DMS79 (cell line): ENCODE measurements at places on chromosomes 1 and 21.

- no peak for DNase-seq
These were observed 49.1 kb upstream of the RIPK4 start for GRCh38 chr21:41815652-41816582.

DNA sequence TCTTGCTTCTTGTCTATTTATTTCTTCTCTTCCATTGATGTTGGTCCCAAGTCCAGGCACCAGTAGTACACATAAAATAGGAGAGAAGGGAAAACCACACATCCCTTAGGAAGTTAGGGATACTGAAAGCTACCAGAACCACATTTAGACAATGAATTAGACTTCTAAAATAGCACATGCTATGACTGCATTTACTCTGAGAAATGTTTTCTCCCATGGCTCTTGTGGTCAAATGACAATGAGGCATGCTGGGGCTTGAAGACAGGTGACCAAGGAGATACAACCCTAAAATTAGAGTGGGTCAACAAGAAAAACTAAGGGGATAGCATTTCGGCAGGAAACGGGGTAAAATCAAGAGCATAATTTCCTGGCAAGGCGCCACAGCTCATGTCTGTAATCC is 17.1 kb downstream of the MTOR start:
- DNase-seq: no peak

- DNase-seq: no peak
These were observed 904 bp upstream of the FHL3 start for GRCh38 chr1:38006008-38006828.

DNA sequence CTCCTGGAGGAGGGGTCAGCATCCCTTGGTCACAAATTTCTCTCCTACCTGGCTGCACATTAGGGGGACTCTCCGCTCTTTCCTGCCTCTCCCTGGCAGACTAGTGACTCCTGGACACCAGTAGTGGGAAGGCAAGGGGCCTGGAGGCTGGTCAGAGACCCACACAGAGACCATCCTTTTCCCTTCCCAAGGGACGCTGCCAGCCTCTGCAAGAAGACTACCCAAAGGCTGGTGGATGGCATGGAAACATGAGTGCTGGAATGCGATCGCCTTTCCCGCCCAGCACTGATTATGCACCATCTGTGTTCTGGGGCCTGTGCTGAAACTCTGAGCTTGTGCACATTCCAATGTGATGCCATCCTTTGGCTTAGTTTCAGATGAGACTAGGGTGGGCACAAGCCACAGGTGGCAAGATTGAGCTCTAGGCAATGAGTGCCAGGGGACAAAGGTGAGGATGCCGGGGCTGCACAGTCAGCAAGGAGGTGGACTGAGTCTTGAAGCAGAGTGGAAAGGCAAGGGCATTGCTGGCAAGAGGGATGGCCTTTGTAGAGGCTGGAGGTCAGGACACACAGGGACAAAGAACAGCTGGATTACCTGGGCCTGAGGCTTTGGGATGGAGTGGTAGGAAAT is 12.6 kb upstream of the EPS8L3 start:
- DNase-seq: no peak

GRCh38 chr1:47675721-47676120 is 237.9 kb downstream of the FOXD2 start:
- no peak for DNase-seq

DNA sequence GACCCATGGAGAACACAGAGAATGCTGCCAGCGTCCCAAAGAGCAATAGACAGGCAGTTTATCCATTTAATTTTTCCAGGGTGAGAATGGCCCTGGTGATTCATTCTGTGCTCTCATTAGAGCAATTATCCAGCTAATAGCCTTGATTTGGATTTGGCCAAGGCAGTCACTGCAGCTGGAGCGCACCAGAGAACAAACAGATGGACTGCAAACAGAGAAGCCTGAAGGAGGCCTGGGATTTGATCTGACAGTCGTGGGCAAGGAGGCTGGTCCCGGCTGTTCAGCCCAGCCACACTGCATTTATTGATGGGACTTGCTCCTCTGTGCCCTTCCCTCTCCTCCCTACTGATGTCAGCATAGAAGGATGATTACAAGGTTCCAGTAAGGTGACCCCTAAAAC is 353.9 kb upstream of the C1orf174 start:
- no peak for DNase-seq

DNA sequence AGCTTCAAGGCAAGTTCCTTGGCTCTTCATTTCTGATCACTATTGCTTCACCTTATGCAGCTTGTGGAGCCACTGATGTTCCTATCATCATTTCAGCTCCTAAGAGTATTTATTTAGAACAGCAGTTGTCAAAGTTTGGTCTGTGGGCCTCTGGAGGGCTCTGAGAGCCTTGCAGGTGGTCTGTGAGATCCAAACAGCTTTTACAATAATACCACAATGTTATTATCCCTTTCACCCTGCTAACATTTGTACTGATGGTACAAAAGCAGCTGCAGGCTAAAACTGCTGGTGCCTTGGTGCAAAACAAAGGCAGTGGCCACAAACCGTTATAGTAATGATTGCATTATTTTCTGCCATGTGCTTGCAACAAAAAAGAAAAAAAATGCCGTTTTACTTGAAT is 33.8 kb downstream of the PATJ start:
- DNase-seq: no peak

GRCh38 chr1:171786534-171786933 is 5.1 kb downstream of the METTL13 start:
- no peak for DNase-seq

GRCh38 chr1:59498640-59499039 is 201.7 kb downstream of the FGGY start:
- no peak for DNase-seq

GRCh38 chr1:208527156-208527555 is 283.0 kb upstream of the PLXNA2 start:
- DNase-seq: no peak

GRCh38 chr1:201631037-201631436 is 92.1 kb downstream of the NAV1 start:
- no peak for DNase-seq

- DNase-seq: peak; percentile 82
These were observed 43.1 kb downstream of the PBX1 start for GRCh38 chr1:164602101-164602422.

- no peak for DNase-seq
These were observed 39.0 kb downstream of the TENT5C start for GRCh38 chr1:117644696-117645311.

DNA sequence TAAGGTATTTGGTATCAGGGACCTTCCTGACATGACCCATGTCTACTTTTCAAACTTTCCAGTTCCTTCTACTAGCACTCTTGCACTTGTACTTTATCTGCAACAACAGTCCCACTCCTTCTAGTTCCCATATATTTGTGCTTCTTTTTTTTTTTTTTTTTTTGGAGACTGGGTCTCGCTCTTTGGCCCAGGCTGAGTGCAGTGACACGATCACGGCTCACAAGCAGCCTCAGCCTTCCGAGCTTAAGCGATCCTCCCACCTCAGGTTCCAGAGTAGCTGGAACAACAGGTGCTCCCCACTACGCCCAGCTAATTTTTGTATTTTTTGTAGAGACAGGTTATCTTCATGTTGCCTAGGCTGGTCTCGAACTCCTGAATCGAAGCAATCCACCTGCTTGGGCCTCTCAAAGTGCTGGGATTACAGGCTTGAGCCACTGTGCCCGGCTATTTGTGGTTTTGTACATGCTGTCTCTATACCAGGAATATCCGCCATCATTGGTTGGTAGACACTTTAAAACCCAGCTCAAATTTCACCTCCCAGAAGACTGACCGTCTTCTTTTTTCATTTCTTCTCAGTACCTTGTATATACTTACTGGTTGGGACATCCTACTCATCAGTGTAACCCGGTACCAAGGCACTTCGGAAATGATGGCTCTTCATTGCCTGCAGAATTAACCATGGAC is 1.1 kb downstream of the ZMYM1 start:
- DNase-seq: no peak

- no peak for DNase-seq
These were observed 13.7 kb downstream of the MTHFR start for GRCh38 chr1:11792106-11792505.

DNA sequence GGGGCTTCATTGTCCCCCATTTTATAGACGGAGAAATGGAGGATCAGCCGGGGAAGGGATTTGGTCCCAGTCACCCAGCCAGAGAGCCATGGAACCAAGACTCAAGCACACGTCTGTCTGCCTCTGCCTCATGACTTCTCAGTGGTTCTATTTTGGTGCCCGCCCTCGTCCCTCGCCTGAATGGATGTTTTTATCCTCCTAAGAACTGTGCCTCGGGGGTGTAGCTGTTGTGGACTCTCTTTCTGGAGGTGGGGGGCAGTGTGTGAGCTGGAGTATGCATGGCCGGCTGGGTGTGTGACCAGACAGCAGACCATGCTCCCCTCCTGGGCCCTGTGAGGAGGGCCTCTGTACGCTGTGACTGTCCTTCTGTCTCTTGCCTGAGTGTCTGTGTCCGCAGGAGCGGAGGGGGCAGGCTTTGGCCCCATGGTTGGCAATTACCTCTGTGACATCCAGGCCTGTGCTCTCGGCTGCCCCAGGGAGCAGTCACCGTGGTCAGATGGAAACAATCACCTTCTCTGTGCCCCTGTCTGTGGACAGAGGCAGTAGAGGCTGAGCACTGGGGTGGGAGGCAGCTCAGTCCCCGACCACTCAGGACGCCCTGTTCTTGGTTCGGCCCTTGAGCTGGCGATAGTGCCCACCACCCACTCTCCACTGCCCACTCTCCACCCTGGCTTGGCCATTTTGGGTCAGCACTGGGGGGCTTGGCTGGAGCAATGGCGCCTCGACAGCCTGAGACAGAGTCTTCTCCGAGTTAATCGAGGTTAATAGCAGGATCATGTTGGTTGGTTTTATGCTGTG is 20.4 kb downstream of the WNT4 start:
- no peak for DNase-seq

DNA sequence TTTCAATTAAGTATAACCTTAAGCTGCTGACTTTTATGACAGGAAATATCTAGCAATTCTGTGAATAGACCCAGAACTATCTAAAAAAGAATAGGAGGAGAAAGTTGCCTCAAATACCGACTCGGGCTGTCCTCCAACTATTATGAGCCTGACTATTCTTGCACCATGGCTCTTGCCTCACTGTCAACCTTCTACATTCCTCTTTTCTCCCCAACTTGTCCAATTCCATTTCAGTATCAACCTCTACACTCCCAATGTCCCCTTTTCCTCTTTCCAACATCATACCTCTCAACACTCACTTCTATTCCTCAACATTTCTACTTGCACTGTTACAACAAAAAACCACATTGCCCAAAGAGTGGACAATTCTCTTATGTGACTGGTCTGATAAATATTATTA is 2.3 kb downstream of the ZZZ3 start:
- DNase-seq: no peak

DNA sequence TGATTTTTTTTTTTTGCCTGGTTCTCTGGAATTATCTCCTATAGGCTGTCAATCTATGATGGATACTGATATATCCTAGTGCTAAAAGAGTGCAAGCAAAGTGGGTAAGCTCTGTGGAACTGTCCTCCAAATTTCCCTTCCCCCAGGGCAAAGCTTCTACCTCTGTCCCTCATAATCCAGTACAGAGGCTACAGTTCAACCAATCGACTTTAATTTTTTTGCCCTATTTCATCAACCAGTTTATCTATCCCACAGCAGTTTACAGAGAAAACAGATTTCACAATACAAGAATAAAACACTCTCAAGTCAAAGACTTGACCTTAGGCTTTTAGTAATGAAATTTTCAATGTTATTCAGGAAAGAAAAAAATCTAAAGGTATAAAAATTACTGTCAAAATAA is 13.9 kb downstream of the PUM1 start:
- no peak for DNase-seq

DNA sequence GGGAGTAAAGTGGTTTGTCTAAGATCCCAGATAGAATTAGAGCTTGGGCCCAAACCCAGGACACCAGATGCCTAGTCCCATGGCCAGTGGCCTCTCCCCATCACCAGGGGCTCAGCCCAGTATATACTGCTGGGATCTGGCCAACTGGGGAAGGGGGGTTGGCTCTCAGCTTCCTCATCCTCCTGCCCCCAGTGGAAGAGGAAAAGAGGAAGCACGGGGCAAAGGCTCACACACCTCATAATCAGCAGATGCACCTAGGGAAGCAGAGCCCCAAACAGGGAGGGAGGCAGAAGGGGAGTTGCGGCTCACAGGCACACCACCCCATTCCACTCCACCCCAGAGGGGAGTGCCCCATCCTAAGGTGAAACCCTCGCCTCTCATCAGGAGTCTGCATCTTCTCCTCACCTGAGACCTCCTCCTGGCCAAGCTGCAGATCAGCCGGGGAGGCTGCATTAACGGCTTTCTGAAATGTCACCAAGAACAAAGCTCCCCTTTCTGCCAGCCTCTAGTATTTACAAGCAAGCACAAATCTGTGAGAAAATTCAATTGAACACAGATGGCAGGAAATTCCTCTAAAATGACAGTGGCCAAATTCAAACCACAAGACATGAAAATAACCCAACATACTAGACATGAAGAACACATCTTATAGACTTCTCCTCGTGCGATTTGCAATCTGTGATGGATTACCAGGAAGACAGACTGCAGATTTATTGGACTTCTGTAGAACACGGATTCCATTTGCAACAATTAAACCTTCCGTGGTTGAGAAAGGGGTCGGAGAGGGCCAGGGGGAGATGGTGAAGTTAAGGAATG is 82.8 kb downstream of the GLIS1 start:
- no peak for DNase-seq

DNA sequence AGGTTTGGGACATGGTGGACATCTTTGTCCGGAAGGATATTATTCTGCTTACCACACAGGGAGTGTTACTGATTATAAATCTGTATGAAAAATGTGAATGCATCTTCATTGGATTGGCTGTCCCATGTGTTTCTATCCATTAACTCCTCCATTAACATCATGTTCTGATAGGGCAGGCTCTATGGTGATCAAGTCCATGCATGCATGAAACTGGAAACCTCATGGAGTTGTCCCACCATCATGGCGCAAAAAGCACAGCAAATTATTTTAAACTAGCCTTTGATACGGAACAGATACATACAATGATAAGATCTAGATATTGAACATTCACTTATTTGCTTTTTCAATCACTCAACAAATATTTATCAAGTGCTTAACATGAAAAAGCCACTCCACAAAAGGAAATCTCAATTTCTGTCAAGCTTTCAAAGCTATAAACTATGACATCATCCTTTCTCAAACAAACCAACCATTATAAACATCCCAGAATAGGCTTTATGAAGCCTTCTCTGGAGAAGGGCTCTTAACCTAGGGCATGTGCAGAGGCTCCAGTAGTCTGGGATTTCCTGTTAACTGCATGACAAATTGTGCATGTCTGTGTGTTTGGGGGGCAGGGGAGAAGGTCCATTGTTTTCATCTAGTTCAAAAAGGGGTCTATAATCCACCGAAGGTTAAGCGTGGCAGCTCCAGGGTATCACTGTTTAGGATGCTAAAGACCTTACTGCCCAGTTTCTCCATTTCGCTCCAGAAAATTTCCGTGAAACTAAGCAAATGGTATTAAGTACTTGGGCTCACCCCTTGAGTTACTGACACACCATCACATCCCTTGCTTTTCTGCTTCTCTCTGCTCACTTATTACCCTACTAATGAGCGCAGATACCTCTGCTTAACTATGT is 46.1 kb downstream of the ADAMTS1 start:
- no peak for DNase-seq
